ENCODE measurements at places on chromosomes 7 and 10.

- no peak for DNase-seq
These were observed 74.5 kb upstream of the FGFR2 start for GRCh38 chr10:121672733-121673132.

DNA sequence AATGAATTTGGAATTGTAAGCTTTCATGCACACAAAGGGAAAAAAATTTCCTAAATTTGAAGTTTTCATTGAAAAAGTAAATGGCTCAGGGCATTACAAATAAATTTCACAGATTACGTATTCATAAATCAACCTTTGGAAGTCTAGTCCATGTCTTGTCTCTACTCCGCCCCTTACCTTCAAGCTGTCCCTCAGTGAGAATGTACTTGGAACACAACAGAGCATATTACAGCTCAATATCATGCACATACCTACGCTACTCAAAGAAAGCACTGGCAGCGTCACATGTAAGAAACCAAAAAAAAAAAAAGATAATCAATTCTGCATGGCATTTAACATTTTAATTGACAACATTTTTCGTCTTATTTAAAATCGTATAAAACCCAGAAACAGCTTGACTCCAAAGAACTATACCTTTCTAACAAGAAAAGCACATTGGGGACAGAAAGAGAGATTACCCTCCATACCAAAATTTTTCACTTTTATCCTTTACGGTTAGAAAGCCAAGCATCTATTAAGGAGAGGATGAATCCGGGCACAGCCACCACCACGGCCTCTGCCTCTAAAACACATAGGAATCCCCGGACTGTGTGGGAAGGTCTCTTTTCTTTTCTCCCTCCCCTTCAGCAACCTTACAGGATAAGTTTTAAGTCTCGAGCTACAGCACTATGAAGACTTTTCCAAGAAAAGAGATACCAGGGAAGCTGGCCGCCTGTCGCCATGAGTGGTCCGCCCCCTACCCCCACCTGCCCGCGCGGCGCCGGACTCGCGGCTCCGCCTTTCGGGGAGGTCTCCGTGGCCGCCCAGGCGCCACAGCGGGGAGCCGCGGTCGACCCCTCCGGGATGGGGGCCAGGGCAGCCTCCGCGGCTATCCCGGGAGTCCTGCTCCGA is 1.1 kb downstream of the JMJD1C start:
- no peak for DNase-seq

GRCh38 chr10:13528875-13529713 is at the start of gene BEND7:
Gene BEND7 (minus strand): TSS chr10:13529014. CDS start chr10:13528533, 481 bp downstream.
- DNase-seq: peak; percentile 47

GRCh38 chr7:144403102-144403501 is 391 bp downstream of the NOBOX start:
- DNase-seq: no peak

- DNase-seq: peak; percentile 52
These were observed 45.1 kb downstream of the DPY19L1 start for GRCh38 chr7:34991938-34992840.

GRCh38 chr7:50305583-50306493 is 1.3 kb downstream of the IKZF1 start:
- DNase-seq: no peak

DNA sequence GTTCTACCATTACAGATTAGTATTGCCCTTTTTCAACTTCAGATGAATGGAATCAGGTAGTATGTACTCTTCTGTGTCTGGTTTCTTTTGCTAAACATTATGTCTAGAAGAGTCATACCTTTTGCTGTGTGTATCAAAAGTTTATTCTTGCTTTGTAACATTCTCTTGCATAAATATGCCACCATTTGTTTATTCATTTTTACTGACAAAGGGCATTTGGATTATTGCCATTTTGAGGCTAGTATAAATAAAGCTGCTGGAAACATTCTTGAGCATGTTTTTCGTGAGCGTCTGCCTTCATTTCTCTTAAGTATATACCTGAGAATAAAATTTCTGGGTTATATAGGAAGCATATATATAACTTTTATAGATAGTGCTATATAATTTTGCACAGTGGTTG is 121.7 kb upstream of the CSTF2T start:
- DNase-seq: no peak

- peak; percentile 39 for DNase-seq
These were observed 818 bp downstream of the DLD start for GRCh38 chr7:107891636-107892366.

DNA sequence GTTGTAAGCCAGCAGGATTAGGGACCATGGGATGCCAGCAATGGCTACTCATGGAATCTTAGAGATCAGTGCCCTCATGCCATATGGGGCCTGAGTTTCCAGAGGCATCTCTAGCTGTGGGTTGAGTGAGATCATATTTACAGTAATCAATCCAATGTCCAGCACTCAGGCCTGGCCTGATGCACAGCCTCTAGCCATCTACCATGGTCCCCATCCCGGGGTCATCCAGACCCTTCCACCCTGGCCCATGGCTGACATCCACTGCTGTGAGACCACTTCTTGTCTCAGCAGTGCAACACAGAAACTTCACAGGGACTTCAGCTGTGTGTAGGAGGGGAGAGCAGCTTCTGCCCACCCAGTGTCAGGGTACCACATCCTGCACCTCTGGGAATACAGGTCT is 6.5 kb upstream of the ADCY1 start:
- no peak for DNase-seq

- DNase-seq: no peak
These were observed 52.6 kb downstream of the CACNA2D1 start for GRCh38 chr7:82390936-82391335.

- no peak for DNase-seq
These were observed 207.2 kb downstream of the DPP6 start for GRCh38 chr7:154259396-154259795.

DNA sequence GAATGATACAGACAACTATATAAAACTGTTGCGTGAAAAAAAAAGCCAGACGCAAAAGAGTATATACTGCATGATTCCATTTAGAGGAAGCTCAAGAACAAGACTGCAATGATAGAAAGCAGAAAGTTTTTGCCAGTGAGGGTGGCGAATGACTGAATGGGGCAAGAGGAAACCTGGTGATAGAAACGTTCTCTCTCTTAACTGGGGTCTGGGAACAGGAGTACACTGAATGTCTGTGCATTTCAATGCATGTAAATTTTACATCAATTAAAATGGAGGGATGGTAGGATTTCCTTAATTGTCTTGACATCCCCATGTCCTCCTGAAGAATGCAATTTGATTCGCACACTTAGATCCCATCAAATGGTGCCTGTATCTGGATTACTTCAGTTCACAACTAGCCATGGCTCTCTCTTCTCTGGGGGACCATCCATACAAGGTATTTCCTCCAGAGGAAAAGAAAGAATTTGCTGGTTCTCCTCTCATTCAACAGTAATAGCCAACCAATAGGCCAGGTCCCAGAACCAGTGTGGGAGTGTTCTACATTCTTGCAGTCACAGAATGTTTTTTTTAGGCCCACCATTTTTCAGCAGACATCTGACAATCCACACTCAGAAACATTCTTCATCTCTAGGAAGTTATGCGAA is 221.0 kb upstream of the KLF14 start:
- no peak for DNase-seq

- peak; percentile 3 for DNase-seq
These were observed 248.2 kb downstream of the SKAP2 start for GRCh38 chr7:26616235-26616634.

DNA sequence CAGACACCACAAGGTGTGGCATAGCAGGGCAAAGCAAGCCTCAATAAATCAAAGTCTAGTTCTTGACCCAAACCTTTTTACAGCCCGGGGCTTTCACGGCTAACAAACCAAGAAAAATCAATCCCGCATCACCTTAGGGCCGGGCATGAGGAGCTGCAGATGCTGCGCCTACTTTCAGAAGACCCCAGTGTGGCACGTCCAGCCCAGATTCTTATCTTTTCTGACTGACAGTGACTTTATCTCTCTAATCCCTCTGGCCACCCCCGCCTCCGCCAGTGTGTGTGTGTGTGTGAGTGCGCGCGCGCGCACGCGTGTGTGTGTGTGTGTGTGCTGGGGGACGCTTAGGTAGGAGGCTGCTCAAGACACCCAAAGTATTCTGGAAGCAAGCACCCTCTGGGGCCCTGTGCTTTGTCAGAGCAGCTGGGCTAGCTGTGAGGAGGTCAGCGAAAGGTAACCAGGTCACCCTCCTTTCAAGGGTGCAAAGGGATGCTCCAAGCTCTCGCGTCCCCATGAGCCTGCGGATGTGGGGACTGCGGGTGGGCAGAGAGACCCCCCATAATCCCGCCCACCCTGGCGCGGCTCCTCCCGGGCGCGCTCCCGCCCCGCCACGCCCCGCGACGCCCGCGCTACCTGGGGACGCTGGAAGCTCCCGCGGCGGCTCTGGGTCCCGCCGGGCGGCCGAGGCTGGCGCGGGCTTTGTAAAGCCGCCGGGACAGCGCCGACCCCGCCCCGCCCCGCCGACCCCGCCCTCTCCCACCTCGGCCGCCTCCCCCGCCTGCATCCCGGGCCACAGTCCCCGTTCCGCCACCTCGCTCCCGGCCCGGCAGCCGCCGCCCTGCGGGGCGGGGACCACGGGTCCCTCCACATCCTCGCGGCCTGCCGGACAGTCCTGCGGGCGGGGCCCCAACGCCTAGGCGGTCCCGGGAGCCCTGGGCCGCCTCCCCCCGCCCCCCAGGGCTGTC is 57.1 kb upstream of the RHOBTB1 start:
- DNase-seq: peak; percentile 31

DNA sequence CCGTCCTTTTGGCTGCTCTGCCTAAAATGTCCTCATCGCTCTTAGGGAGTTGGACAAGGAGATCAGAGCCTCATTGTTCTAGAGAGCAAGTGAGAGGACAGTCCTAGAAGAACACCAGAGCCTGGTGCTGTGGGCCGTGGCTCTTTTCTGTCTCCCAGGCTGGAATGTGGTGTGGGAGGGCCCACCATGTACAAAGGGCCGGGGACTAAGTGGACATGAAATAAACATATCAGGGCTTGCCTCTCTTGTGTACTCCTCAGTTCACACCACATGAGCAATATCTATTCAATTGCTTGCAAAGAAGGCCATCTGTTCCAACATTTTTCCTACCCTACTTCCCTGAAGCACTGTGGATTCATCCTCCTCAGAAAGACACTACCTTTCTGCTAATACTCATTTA is 510.4 kb downstream of the SUGCT start:
- no peak for DNase-seq

DNA sequence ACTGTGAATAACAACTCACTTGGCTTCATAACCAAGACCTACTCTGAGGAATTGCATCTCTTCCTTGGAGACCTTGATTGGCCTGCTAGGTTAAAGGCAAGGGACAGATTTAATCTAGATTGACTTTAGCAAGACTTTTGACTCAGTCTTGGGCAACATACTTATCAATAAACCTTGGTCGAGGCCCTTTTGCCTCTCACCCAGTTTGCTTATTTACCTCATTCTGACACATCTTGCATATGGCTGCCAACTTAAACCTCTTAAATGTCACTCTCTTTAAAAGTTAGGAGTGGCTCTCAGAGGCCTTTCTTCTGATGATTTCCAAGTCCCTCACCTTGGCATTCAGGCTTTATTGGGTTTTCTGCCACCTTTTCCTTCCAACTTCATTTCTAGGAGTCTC is 124.5 kb downstream of the BAMBI start:
- no peak for DNase-seq

DNA sequence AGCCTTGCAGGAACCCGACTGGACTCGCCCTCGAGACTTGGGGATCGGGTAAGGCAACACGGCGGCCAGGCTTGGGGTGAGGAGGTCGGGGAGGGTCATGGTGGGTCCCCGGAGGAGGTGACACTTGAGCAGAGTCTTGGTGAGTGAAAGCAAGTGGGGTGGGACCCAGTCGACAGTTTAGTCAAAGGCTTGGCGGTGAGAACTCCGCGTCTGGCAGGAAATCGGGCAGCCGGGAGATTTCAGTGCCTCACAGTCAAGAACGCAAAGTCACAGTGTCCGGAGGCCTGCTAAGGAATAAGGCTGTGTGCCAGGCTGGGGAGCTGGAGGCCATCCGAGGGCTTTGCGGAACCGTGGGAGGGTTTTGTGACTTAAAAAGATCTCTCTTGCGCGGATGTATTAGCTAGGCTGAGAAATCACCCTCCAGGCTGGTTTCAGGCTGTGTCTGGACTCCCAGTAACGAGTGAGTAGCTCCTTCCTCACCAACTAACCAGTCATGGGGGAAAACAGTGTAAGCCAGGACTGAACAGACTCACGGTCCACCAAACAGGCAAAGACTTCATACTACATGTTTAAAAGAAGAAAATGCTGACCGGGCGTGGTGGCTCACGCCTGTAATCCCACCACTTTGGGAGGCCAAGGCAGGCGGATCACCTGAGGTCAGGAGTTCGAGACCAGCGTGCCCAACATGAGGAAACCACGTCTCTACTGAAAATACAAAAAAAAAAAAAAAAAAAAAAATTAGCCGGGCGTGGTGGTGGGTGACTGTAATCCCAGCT is 613 bp downstream of the AP5Z1 start:
- peak; percentile 38 for DNase-seq

DNA sequence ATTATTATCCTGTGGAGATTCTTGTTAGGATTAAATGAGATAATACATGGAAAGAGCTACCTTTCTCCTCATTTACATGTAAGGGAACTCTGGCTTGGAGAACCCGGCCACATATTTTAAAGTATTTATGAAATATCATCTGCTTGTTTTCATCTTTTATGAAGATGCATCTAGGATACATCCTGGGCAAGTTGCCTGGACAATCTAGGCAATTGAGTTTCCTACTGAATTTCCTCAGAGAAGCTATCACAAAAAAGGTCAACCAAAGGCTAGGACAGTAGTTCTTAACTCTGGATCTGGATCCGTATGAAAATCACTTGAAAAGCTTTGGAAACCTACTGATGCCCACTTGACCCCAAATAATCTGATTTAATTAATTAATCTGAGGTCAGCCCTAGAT is 140.7 kb downstream of the MTPAP start:
- no peak for DNase-seq

GRCh38 chr7:150962553-150963399 is 15.3 kb downstream of the KCNH2 start:
- peak; percentile 23 for DNase-seq

DNA sequence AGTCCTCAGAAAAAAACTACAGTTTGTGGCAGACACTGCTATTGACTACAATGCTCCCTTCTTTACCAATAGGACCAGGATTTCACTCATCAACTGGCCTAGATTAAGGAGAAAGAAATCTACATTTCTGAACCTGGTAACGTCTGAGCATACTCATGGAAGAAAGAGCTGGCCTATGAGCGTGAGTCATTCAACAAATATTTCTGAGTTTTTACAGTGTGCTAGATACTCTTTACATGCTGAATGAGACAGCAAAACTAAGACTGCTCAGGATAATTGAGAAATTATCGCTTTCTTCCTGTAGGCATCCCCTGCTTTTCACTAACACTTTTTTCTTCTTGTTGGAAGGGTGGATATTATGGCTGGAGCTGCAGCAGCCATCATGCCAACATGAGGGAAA is 609.7 kb downstream of the TNS3 start:
- peak; percentile 81 for DNase-seq

- DNase-seq: no peak
These were observed 45.9 kb downstream of the COL1A2 start for GRCh38 chr7:94440451-94441039.

DNA sequence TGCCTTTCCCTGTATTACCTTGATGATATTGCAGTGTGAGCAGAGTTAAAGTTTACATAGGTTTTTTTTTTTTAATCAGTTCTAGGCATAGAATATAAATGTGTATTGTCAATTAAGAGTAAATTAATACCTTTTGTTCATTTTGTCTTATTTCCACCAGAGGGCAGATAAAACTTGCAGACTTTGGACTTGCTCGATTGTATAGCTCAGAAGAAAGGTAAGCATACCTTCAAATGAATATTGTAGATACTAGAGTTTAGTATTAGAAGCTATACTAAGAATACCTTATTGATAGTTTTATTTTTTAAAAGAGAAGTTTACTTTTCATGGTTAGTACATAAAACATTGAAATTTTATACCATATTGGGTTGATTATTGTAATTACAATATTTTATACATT is 86.8 kb downstream of the MPLKIP start:
- no peak for DNase-seq
